ENCODE measurements at places on chromosomes 2 and 18.

DNA sequence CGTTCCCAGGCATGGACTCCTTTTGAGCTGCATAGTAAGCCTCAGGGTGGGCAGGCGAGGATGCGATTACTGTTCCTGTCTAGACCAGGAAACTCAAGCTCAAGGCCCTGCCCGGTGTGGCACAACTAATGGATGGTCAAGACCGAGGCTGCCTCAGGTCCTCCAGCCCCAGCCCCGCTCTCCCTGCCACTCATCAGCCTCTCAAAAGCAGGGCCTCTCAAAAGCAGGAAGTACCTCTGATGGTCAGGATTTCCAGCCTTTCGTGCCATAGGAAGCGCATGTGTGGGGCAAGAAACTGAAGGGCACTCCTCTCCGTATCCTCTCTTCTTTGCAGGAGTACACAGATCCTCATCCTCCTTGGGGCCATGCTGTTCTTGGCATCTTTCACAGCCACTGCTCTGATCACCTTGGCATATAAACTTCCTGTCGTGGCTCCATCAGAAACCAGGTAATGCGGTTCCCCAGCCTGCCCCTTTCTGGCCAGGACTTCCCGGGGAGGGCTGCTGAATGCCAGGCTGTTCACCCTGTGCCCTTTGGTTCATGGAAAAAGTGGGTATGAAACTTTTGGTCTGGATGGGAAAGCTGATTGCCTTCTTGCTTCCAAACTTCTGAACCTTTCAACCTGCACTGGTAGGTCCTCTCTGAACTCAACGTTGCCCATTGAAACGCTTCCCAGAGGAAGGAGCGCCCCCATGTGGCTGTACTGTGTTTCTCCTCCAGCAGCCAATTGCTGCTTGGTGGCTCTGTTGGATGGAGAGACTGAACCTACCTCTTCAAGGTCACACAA lies 82.8 kb upstream of the SEC11C start:
- DNase-seq: no peak

DNA sequence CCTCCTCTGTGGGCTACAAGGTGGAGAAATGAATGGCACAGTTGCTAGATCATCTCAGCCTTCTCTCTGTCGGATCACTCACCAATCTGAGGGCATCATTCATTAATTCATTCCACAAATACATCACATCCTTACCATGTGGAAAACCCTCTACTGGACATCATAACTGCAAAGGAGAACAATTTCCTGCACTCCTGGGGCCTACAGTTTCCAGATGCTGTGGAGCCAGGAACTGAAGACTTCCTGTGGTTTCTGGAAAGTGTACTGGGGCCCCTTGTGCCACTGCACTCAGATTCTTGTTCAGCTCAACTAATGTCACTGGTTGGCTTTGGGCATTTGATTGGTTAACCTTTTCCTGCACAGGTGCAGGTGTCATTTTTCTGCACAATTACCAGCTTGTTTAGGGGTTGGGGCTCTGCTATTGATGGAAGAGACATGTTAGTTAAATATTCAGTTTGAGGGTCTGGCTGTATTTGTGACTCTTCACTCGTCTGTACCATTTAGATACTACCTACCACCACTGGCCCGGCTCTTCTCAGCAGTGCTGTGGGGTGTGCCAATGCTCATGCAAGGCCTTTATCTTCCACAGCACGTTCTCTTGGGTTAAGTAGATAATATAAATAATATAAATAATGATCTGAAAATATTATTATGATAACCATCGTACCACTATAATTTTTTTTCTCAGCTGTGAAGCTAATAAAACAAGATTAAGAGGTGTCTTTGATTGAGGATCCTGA lies 427.3 kb downstream of the TSN start:
- DNase-seq: no peak

DNA sequence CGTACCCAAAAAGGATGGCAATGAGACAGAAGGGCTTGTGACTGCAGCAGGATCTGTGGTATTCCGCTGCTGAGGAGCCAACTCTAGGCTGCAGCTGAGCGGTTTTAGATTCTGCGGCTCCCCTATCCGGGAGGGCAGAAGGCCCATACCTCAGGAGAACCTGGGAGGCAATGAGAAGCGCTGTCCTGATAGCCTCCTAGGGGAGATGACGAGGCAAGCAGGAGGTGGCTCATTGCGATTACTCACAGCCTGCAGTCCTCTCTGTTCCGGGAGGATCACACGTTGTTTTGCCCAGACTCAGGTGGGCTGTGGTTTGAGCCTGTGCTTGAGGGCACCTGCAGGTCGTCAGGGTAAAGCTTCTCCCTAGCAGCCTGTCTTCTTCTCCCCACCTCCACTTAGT lies 65.1 kb downstream of the COA5 start:
- no peak for DNase-seq

GRCh38 chr18:23967321-23968089 lies 47.0 kb upstream of the TTC39C start:
- DNase-seq: no peak

DNA sequence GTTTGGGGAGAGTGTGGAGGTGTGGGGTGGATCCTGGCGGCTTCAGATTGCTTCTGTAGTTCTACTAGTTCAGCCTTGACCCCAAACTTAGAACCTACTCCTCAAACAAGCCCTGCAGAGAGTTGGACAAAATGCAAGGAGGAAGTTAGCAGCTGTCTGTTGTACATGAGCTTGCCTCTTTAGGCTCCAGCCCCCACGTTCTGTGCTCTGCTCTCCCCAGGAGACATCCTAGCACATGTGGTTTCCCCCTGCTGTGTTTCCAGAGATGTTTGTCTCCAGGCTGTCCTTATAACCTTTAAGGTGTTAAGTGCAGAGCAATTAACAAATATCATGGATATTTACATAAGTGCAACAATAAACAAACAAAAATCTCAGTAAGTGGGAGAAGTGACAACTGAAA lies 111.1 kb downstream of the ACOXL start:
- DNase-seq: no peak

- DNase-seq: no peak
These were observed 26.9 kb upstream of the DNMT3A start for GRCh38 chr2:25368660-25369059.

DNA sequence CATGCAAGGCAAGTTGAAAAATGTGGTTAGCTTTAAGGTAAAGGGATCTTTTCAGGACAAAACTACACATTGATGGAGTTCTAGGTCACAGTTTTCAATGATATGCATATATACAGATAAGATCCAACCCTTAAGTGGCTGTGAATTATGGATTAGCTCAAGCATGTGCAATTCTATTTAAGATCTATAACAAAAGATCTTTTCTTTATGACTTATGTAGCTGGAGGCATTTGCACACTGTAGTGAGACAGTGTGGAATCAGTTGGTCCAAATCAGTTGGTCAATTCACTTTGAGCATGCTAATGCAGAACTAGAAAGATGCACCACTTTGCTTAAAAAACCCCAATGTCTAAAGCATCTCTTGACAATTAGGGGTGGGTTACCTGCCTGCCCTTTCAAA lies 417.1 kb upstream of the ZEB2 start:
- DNase-seq: no peak

DNA sequence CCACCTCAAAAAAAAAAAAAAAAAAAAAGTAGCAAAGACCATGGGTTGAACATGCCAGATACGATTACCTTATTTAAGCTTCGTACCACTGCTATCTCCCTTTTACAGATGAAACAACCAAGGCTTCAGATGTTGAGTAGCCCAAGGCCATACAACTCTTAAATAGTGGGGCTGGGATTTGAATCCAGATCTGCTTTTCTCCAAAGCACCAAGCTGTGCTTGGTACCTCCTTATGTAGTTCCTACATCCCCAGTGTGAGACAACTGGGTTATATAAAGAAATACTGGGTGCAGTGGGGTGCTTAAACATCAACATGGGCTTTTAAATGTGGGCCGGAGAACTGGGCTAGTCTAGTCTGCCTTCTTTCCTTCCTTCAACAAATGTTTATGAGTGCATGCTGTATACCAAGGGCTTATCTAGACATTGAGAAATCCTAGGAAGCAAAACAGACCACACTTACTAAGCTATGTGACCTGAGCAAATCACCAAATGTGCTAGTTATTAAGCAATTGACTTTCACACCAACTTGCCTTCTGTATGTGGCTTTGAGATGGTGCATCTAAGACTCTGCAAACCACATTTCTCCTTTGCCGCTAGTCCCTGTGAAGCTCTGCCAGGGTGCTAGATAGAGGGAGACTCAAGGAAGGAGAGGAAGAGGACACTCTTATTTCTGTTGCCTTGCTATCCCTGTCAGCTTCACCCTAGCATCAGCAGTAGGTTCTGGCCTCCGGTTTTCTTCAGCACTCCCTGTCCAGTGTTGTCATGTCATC lies 206.8 kb upstream of the FBXO11 start:
- DNase-seq: no peak

- peak; percentile 20 for DNase-seq
These were observed 14.5 kb downstream of the IL1R2 start for GRCh38 chr2:102005989-102006885.

- no peak for DNase-seq
These were observed 5.1 kb downstream of the TXNL4A start for GRCh38 chr18:79983253-79983652.

- no peak for DNase-seq
These were observed 1.1 kb upstream of the WBP1 start for GRCh38 chr2:74457129-74457548.

DNA sequence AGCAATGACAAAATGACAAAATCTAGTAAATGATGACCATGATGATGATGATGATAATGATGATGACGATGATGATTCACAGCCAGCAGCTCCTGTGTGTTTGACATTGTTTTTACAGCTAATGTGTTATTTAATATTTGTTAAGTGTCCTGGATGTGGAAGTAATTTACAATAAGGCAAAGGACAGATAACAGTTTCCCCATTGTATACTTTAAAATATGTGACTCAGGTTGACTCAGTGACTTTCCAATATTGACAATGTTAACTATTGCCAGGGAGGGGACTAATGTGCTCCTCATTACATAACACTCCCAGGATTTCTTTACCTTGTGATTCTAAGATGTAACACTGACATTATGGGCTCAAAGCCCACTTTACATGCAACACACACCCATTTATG lies 602.2 kb downstream of the FBXO15 start:
- DNase-seq: no peak

GRCh38 chr2:128475427-128476211 lies 157.0 kb upstream of the HS6ST1 start:
- DNase-seq: no peak

- DNase-seq: no peak
These were observed 510.1 kb downstream of the EIPR1 start for GRCh38 chr2:2867397-2867979.

GRCh38 chr2:231720292-231720986 lies 12.1 kb downstream of the PTMA start:
- DNase-seq: no peak

DNA sequence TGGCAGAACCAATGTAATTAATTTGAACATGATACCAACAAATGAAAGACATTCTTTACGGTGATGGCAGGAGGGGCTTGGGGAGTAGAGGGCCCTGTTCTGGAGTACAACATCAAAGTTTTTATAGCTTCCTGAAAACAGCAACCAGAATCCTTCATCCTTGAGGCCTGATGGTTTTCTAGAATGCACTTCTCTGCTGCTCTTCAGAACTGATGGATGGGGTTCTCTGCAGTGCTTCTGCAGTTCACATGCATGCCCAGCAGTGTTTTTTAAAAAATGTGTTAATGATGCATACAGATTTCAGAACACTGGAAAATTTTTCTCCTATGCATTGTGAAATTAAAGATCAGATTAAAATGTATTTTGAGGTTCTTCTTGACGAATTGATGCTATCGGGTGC lies 2.5 kb downstream of the LTBP1 start:
- DNase-seq: no peak

- DNase-seq: no peak
These were observed 2.6 kb upstream of the ZFP36L2 start for GRCh38 chr2:43228756-43229659.

- no peak for DNase-seq
These were observed 207.2 kb downstream of the LRP1B start for GRCh38 chr2:141923657-141924056.

DNA sequence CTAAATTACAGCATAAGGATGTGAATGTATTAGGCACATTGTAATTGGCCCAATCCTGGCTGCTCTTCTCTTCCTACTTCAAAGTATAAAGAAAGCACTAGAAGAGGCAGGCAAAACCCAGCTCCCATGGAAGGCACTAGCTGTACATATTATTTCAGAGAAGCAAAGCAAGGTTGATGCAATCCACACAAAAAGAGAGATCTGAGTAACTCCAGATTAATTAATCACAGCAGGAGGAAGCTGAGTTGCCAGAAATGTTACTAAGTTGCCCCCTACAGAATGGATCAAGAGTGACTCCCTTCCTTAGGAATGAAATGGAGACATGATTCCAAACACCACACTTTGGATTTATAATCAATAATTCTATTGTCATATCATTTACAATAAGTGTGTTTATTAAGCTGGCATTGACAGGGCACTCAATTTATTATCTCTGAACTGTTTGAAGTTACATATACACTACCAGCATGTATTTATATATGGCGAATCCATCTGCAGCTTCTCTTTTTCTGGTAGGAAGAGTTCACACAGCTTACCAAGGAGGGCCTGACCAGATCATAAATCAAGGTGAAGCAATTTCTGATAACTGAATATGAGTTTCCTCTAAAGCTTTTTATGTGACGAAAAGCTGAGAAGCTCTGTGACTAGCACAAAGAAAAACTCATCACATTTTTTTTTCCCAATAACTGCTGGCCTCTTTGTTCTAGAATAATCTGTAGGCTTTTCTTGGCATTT lies 393.1 kb upstream of the LYPD1 start:
- DNase-seq: no peak

DNA sequence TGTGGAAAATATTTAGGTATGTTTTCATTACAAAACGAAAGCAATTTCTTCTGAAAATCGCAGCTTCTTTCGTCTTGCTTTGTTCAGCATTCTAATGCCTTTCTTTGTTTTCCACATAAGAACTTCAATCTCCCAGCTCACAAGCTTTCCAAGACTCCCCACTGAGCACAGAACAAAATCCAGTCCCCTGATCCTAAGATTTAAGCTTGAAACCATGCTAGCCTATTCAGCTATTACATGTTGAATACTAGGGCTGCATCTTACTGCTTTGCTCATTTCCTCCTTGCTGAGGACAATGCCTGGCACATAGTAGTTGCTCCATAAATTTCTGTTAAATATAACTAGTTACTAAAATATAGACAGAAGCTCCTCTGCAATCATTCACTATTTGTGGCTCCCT lies 160.6 kb downstream of the GALNT3 start:
- DNase-seq: no peak

GRCh38 chr2:212974692-212975091 lies 176.7 kb downstream of the IKZF2 start:
- DNase-seq: no peak
